Activated CD4-positive, alpha-beta T cell treated with anti-CD3 and anti-CD28 coated beads, Interleukin-2, Interleukin-4, amounts not matched to agents 100 ng/mL and 50 ng/mL, durations not matched to agents 16 hours and 8 hours (primary cell): ENCODE measurements at places on chromosomes 1 and 21.

- no peak for DNase-seq
These were observed 123.5 kb downstream of the TIAM1 start for GRCh38 chr21:31220575-31220974.

DNA sequence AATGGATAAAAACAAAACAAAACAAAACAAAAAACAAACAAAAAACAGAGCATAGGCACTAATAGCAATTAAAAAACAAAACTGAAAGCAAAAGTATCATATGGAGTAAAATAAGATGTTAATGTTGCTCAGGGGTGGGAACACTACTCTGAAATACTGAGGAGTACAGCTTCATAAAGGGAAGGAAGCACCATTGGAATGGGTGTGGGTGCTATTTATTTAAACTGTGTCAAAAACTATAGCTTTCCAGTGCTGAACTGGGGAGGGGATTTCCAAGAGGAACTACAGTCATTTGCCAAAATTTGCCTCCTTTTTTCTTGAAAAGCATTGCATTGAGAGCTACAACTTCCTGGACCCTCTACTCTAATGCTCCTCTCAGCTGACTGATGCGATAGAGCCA, 40.0 kb downstream of the SPTA1 start:
- no peak for DNase-seq

- peak; percentile 58 for DNase-seq
These were observed 987 bp downstream of the GPR137B start for GRCh38 chr1:236143104-236143948.

DNA sequence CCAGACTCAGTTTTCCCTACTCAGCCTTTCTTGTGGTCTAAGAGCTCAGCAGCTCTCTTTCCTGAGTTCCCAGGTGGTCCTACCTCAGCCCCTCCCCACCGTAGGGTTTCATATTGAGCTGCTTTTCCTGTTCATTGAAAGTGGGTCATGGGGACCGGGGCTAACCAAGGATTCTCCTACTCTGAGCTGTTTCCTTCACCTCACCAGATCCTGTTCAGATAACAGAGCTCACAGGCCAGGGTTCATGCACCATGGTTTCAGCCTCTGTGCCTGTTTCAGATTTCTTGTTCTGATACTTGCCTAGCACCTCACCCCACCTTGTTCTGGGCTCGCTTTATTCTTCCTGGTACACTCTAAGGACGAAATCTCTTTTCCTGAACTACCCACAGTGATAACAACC, 8.5 kb downstream of the UBQLN4 start:
- DNase-seq, result peak; percentile 52

DNA sequence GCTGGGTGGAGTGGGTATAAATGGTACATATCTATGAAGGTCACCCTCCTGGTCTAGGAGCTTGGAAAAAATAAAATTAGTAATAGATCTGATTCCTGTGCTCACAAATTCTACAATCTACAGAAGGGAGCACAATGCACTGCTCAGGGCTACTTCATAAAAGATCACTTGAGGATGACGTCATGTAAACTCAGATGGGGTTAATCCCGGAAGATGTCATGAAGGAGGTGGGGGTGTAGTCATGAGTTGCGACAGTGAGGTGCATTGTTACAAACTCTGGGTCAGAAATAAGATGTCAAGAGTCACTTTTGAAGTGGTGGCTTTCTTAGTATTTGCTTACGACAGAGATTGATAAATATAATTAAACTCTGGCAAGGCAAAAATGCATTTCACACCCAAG, 68.2 kb downstream of the LHX9 start:
- DNase-seq, result no peak

DNA sequence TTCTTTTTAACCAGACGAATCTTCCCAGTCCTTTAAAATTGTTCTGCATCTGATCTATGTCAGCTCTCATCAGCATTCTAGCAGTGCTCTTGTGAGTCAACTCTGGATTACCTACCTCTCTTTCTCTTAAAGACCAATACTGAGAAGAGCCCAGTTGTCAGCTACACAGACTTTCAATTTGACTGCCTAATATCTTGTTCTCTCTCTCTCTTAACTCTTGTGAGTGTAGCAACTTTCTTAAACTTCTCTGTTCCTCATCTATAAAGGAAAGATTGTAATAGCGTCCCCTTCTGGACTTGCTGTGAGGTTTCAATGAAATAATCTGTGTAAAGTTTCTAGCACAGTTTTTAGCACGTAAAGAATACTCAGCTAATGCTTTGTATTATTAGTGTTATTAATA, 499.3 kb upstream of the ADAMTS5 start:
- no peak for DNase-seq

DNA sequence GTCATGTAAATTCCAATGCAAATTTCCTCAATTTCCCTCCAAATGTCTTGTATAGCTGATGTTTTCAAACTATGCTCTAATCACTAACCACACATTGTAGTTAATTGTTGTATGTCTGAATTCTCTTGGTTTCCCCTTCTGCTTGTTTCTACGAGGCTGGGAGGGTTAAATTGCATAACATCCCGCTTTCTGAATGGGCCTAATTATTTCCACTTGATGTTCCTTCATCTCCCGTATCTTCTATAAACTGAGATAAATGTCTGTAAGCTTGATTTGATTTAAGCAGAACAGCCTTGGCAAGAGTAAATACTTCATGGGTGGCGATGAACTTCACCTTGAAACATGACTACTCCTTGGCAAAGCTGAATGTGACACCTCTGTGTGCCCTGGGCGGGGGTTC, 72.2 kb downstream of the SERINC2 start:
- DNase-seq, result no peak

DNA sequence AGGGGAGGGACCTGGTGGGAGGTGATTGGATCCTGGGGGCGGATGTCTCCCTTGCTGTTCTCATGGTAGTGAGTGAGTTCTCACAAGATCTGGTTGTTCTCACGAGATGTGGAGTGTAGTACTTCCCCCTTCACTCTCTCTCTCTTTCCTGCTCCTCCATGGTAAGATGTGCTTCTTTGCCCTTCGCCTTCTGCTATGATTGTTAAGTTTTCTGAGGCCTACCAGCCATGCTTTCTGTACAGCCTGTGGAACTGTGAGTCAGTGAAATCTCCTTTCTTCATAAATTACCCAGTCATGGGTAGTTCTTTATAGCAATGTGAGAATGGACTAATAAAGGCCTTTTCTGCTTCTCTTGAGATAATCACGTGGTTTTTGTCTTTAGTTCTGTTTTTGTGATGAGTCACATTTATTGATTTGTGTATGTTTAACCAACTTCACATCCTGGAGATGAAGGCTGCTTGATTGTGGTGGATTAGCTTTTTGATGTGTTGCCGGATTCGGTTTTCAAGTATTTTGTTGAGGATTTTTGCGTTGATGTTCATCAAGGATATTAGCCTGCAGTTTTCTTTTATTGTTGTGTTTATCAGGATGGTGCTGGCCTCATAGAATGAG, 45.5 kb downstream of the RABGAP1L start:
- peak; percentile 79 for DNase-seq

DNA sequence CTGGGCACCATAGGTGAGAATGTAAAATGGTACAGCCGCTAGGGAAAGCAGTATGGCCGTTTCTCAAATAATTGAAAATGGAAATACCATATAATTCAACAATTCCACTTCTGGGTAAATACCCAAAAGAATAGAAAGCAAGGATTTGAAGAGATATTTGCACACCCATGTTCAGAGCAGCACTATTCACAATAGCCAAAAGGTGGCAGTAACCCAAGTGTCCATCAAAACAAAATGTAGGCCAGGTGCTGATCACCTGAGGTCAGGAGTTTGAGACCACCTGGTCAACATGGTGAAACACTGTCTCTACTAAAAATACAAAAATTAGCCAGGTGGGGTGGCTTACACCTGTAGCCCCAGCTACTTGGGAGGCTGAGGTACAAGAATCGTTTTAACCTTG, 62.1 kb downstream of the OLIG1 start:
- DNase-seq, result no peak

GRCh38 chr21:38439957-38440356, 58.3 kb downstream of the ERG start:
- DNase-seq, result no peak

DNA sequence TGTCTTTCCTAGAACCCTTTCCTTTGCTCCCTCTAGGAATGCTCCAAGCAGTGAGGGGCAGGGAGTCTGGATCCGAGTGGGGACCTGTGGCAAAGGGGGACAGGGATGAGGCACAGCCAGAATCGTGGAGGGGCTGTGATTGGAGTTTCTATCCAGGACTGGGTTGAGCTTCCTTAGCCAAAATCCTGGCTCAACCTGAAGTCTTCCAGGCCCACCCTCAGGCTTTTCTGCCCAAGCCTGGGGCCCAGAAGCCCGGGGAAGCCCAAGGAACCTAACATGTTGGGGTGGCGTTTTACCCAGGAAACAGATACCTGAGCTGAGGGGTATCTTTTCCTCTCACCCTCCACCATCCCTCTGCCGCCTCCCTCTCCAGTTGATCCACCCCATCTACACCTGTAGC, 5.4 kb downstream of the MYOG start:
- no peak for DNase-seq

DNA sequence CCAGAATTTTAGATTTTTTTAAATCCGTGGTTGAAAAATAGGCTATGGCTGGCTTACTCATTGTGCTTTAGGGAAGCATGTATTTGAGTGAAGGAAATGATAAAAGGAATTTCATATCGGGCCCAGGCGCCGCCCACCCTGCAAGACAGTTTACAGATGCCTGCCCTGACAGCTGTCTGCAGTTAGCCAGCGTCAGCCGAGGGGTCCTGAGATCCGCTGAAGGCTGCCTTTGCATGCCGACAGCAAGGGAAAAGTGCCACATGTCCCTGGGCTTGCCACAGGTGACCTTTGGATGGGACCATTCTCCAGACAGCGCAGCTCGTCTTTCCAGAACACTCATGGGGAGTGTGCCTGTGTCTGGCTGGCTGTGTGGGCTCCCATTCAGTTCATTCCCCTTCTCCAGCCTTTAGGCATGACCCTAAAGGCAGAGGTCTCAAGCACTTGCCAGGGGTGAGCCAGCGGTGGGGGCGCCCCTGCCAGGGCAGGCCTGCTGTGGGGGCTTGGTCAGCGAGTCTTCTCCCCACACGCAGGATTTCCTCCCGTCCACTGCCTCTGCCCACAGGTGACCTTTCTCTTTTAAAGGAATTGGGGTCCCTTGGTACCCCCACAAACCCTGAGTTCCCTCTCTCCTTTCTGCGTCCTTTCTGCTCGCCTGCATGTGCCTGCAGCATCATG, 46.1 kb upstream of the TRAPPC10 start:
- no peak for DNase-seq

DNA sequence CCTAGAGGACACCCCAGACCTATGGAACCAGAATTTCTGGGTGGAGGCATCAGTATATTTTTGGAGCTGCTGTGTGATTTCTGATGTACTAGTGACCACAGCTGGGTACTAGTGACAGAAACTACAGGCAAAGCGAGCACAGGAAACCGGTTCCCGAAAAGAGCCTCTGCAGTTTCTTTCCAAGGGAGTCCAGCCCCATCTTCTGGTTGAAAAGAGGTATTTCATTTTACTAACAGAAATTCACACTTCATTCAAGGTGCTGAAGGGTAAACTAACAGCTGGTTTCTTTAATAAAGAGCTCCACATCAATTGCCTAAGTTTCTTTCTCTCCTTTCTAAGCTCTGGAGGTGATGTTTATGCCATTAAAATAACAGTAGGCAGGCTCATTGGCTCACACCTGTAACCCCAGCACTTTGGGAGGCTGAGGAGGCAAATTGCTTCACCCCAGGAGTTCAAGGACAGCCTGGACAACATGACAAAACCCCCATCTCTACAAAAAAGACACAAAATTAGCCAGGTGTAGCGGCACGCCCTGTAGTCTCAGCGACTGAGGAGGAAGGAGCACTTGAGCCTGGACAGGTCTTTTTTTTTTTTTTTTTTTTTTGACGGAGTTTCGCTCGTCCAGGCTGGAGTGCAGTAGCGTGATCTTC, 22.0 kb downstream of the THAP3 start:
- peak; percentile 28 for DNase-seq

DNA sequence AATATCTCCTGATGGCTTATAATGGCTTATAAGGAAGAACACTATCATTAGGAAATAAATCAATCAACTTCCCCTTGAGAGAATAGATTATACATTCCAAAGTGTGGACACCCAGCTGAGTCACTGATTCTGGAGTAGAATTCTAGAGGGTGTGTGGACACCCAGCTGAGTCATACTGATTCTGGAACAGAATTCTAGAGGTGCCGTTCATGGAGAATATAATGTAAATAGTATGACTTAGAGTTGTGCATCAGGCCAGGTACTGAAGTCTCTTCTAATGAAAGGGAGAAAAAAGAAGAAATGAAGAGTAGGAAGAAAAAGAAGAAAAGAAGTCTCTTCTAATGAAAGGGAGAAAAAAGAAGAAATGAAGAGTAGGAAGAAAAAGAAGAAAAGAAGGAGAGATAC, 2.4 kb upstream of the USP33 start:
- DNase-seq, result no peak

DNA sequence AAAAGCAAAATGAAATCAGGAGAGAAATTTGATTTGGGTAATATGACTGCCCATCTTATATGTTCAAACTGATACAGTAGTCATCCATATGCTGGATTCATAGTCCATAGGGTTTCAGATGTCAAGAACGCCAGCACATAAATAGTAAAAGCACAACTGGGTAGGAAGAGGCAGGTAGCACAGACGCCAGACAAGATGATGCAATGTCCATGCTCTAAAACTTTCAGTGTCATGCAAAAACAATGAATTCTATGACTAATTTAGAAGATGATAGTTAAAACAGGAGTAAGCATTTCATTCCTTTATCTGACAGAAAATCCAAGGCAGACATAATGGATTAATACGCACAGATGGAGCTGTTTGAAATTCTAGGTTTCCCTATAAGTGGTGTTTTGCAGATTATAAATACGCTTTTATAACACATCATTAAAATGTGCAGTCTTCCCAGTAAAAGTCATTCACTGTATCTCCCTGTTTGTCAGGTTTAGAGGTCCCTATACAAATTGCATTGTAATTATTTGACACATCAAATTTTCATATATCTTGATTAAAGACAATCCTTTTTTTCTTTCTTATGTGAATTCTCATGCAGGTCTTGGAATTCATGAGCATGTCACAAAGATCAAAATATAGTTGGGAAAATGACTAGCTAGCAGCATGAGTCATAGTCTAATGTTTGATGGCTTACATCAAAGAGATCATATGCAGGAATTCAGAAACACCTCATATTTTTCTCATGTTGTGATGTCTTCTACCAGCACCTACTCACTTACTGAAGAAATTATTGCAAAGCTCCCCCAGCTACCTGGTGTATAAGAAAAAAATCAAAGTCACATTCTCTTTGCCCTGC, 139.9 kb downstream of the DSCAM start:
- DNase-seq, result no peak
